ENCODE measurements at places on chromosomes 2 and 18.

- DNase-seq, result no peak
Observed at GRCh38 chr2:241156971-241157441, 6.7 kb downstream of the PPP1R7 start.

DNA sequence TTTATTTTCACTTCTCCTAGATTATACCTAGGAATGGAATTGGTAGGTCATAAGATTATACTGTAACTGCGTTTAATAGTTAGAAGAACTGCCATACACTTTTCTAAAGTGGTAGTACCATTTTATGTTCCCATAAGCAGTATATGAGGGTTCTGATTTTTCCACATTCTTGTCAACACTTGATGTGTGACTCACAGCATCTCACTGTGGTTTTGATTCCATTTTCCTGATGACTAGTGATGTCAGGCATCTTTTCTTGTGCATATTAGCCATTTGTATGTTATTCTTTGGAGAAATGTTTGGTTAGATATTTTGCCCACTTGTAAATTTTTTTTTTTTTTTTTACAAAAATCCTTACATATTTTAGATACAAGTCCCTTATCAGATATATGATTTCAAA lies 2.3 kb downstream of the DCAF17 start:
- no peak for DNase-seq

DNA sequence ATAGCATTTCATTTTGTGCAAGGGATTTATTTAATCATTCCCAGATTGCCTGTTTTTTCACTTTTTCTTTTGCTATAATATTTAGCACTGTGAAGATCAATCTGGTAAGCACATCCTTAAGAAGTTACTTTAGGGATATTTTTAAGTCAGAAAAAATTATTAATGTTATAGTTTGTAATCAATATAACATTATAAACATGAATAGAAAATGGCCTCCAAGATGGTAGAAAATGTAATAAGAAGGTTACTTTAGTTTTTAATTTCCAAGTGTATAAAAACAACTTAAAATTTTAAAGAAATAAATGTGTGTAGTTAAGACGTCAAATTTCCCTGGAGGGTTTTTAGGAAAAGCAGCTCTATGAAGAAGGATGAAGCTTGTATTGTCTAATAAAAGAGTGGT lies 81.9 kb upstream of the SERPINE2 start:
- DNase-seq, result no peak

GRCh38 chr2:95015261-95015912 lies 10.1 kb upstream of the MAL start:
- no peak for DNase-seq

GRCh38 chr2:207871911-207872310 lies 102.2 kb upstream of the FZD5 start:
- no peak for DNase-seq

All from GM23338 (cell line).